ENCODE measurements at places on chromosomes 3 and 15.

DNA sequence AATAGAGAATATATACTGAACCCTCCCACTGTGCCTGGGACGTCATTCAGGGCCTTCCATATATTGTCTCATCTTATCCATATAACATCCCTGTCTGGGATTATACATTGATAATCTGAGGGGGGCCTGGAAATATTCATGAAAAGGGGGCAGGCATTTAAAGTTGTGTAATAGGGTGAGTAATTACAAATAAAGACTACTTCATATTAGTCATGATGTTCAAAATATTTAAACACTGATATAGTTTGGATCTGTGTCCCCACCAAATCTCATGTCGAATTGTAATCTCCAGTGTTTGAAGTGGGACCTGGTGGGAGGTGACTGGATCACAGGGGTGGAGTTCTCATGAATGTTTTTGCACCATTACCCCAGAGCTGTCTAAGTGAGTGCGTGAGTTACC, 97.8 kb downstream of the AQP9 start:
- no peak for DNase-seq

GRCh38 chr3:112302150-112302830, 8.3 kb upstream of the SLC9C1 start:
- DNase-seq: no peak

DNA sequence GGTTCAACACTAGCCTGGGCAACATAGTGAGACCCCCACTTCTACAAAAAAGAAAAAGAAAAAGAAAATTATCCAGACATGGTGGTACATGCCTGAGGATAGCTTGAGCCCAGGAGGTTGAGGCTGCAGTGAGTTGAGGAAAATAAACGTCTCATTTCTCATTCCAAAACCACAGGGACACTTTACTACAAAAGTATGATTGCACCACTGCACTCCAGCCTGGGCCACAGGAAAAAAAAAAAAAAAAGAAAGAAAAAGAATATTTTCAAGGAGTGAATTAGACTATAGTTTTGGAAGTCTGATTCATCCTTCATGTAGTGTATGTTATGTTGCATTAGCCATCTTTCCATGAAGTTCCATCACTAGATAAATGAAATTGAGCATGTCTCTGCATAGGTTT, 149.5 kb upstream of the THBS1 start:
- DNase-seq: no peak

GRCh38 chr3:111087924-111088469, 16.4 kb downstream of the NECTIN3 start:
- DNase-seq: no peak

DNA sequence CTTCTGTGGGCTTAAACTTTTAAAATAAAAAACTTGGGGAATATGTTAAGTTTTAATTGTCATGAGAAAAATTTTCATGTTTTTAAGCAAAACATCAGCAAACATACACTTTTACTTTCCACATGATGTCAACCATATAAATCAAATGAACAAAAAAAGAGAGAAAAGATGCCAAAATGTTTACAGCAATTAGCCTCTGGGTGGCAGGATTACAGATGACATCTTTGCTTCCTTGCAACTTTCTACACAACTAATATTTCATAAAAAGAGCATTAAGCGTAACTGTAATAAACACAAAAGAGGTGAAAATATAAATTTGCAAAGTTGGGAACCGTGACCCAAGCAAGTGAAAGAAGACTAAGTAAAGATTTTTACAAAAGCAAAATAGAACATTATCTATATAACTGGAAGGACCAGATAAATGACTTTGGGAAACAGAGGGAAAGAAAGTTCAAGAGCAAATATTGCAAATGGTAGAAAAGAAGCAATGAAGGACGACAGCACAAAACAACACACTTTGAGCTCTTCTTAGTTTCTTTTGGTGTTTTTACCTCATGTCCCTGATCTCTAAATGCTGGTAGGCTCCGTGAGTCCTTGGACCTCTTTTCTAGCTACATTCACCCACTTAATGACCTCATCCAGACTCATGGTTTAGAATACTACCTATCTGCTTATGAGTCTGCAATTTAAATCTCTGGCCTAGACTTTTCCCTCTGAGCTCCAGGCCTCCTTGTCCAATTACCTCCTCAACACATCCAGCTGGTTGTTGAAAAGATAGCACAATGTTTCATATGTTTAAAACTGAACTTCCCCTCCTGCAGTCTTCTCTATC, 9.4 kb downstream of the TP53BP1 start:
- no peak for DNase-seq

- no peak for DNase-seq
Observed at GRCh38 chr15:56985856-56986255, 67.4 kb downstream of the TCF12 start.

- no peak for DNase-seq
Observed at GRCh38 chr3:148087601-148088371, 609.9 kb upstream of the AGTR1 start.

DNA sequence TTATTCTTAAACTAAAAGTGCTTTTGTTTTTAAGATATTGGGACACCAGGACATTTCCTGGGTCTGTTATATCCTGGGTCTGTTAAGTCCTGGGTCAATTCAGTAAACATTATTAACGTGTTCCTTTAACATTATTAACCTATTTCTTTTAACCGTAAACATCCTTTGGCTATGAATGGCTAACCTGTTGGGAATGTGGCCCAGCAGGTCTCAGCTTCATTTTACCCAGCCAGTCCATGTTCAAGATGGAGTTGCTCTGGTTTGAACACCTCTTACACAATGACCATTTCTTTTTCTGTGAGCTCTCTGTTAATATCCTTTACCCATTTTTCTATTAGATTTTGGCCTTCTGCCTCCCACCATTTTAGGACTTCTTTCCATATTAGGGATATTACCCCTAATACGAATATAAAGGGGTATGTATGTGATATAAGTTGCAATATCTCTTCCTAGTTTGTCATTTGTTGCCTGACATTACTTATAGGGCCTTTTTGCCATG, 88.9 kb upstream of the NEDD4 start:
- DNase-seq: no peak

DNA sequence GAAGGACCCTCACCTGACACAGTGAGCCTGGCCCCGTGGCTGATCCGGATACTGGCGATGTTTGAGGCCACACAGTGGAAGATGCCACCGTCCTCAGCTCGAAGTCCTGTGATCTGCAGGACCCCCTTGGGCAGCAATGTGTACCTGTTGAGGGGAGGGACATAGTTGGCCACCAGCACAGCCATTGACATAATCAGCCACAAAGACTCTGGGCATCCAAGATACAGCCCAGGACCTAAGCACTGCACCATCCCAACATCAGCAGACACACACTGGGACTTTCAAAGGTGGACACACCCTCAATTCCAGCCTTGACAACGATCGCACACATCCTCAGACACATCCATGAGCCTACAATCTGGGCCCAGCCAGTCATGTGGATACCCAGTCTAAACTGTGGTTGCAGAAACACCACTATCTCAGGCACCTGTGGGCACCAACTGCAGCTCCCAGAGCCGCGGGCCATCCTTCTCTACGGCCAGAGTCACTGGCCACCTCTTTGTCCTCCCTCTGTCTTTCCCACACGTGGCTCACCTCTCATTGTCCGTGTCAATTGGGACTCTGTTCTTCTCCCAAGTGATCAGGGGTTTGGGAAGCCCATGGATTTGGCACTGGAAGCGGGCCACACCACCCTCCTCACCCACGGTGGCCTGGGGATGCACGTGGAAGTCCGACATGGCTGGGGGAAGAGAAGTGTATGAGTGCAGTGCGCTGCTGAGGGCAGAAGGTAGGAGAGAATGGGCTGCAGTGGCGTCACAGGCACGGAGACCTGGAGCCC, 31.0 kb downstream of the RNU5B-1 start:
- DNase-seq: no peak

GRCh38 chr3:50303013-50303815, at the start of gene HYAL1:
Gene HYAL1 (minus strand): TSS chr3:50303574. CDS start chr3:50302956, 618 bp downstream.
- DNase-seq: no peak

GRCh38 chr15:39471785-39472574, 108.9 kb upstream of the THBS1 start:
- no peak for DNase-seq

DNA sequence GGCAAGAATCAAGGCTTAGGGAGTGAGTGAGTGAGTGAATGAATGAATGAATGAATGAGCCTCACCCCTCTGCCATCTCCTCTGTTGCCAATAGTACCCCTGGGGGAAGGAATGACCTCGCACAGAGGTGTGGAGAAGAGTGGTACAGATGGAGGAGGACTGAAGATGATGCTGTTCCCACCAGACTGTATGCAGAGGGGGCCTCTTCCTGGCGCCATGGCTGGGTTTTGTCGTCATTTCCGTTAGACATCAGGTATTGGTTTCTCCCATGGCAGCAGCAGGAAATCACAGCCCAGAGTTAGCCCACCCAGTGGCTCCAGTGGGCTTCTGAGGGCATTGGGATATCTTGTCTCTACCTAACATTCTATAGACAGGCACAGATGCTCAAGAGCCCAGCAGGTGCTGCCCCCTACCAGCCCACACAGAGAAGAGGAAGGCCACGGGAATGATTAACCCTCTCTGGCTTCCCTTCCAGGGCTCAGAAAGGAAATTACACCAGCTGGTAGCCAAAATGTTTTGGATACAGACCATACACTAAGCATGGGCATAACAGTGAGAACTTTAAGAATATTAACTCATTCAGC, 109.8 kb upstream of the SLC6A11 start:
- no peak for DNase-seq

GRCh38 chr15:48144889-48145288, 24.1 kb downstream of the SLC24A5 start:
- no peak for DNase-seq

GRCh38 chr3:94778289-94778688, 715.4 kb downstream of the NSUN3 start:
- DNase-seq: no peak

DNA sequence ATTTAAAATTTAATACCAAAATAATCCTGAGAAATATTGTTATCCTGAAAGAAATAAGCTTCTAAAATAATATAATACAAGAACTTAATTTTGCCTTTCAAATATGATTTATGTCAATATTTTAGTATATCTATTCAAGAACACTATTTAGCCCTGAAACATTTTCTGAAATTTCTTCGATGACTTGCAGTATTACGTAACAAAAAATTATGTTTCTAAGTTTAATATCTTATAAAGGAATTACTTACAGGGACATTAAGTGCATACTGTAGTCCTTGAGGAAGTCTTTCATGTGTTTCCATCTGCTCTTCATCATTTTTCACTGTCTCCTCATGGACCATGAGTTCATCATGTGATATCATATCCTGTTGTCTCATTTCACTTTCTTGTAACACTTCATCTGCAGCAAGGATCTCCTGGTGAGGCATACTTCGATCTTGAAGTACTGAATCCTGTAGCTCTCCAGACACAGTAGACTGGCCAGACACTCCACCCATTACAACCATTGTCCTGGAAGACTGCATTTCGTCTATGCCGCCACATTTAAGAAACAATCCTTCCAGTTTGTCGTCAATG, 62.0 kb downstream of the ZNF148 start:
- no peak for DNase-seq

DNA sequence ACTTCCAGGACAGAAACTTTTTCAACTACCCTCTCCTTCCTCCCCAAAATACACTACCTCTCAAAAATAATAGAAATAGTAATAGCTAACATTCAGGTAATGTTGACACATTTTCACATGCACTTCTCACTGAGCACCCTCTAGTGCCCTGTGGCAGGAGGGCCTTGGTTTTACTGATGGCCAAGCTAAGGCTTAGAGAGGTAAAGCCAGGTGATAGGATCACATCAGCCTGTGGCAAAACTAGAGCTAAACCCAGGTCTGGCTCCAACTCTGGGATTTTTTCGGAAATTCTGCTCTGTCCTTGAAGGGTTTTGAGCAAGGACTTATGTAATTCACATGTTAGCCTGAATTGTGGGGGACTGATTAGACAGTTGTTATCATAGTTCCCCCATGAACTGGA, 922 bp upstream of the TAMM41 start:
- DNase-seq: no peak

DNA sequence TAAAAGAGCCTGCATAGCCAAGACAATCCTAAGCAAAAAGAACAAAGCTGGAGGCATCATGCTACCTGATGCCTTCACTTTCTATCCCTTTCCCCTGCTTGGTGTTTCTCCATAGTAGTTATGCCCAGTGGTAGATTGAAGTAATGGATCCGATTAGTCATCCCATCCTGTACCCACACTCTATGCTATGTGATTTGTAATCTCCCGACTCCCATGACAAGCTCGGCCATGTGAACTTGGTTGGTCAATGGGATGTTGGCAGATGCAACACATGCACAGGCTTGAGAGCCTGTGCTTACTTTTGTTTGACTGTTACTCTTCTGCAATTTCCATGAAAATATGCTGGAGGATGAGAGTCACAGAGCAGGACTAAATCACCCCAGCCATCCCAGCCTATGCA, 334.9 kb upstream of the DPH6 start:
- DNase-seq: no peak

DNA sequence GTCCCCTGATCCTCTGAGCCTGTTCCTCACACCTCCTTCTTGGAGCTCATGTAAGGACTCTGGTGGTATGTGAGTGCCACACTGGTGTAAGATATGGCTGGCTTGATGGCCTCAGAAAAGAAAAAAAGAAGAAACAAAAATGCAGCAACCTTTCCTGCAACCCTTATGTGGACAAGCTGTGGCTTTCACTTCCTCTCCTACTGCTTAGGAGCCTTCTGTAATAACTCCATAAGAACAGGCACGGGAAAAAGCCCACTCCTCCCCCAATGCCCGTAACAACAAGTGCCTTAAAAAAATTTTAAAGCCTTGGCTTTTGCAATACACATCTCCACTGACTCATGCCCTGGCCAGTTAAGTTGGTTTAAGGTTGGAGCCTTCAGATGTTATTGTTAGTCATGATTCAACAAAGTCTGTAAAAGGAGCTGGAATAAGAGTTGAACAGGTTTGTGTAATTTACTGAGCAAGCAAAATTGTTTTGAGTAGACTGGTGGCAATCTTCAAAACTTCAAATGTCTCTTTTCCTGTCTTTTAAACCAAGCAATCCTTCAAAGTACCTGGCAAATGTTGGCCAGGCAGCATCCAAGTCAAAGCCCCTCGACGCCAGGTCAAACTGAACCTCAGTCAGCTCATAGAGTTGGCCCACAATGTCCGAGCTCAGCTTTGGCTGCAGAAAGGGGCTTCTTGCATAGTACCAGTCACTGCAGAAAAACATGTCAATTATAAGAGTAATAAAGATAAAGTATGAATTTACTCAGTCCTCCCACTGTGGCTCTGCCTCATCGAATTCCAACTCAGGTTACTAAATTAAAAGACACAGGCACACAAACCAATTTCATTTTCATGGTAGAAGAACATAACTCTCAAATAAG, 22.9 kb downstream of the FYCO1 start:
- no peak for DNase-seq

DNA sequence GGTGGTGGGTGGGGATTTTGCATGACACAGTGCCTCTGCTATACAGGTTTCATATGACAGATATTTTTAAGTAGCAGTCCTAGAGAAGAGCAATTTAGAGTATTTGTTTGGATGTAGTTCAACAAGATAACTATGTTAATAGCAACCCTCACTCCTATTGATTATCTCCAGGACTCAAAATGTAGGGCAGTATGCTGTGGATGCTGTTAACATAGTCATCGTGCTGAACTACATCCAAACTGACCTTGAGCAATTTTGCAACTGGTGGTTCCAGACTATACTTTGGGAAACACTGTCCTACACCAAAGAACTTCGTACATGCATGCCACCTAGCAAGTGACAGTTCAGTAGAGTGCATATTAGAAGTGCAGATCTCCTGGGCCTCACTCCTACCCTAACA, 117.6 kb downstream of the IL5RA start:
- DNase-seq: no peak

All from stimulated activated CD8-positive, alpha-beta memory T cell treated with anti-CD3 and anti-CD28 coated beads, Interleukin-4, amount 100 ng/mL, for 4 hours (primary cell).